ENCODE measurements at places on chromosomes 2 and 18.

- DNase-seq = no peak
Observed at GRCh38 chr2:29489568-29489967, 374.4 kb downstream of the CLIP4 start.

- no peak for DNase-seq
Observed at GRCh38 chr18:65288908-65289307, 461.9 kb upstream of the CDH7 start.

GRCh38 chr2:69955029-69955428, 6.4 kb downstream of the ASPRV1 start:
- DNase-seq = no peak

DNA sequence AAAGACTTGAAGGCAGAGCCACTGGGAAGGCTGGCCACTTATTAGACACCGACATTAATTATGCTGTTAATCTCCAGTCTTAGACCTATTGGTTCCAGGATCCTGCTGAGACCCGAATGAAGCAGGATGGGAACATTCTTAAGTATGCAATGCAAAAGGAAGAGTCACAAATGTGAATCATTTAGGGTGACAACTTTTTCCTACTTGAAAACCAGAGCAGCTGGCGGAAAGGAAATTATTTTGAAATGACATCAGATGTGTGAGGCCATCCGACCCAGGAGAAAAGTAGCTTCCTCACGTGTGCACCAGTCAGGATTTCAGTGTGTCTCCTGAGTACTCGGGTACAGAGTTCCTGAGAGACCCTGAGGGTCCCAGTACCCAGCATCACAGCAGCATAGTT, 222.9 kb upstream of the NCKAP5 start:
- DNase-seq = peak; percentile 72

- DNase-seq = no peak
Observed at GRCh38 chr2:230184727-230185578, 34.8 kb downstream of the SP110 start.

- DNase-seq = no peak
Observed at GRCh38 chr2:215358312-215358845, 46.5 kb downstream of the ATIC start.

- DNase-seq = no peak
Observed at GRCh38 chr2:160650196-160651118, 156.8 kb upstream of the RBMS1 start.

DNA sequence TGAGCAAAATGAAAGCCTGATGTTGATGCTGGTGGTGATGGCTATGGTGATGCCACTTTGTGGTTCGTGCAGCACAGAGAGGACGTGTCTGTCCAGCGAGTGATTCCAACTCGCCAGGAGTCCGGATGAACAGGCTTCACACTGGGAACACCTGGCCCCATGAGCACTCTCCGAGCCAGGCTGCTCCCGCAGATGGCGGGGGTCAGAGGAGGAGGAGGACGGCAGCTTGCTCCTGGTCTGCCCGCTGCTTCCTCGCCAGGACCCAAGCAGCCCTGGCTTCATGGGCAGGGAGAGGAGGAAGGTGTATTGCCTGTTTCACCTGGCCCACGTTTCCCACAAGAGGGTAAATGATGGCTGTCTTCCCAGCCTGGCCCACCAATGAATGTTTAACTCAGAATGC, 121.6 kb downstream of the MTCL1 start:
- no peak for DNase-seq

- no peak for DNase-seq
Observed at GRCh38 chr2:20491739-20492531, 45.1 kb downstream of the RHOB start.

Data from AG08395 (cell line).